ENCODE measurements at places on chromosomes 4 and X.

DNA sequence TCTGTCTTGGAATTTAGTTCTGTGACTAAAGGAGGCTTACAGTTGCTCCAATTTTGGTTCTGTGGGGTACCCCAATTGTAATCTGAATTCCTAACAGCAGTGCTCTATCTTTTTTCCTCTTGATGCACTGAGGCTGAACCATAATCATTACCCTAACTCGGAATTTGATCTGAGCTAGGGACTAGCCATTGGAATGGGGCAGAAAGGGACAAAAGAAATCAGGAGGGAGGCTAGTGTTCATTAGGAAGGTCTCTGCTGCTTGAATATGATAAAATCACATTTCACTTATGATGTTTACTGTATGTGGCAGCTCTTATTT lies 2.7 kb downstream of the KLF3 start:
- no peak for DNase-seq

GRCh38 chrX:134161162-134161561 lies 75.8 kb upstream of the CCDC160 start:
- DNase-seq: no peak

DNA sequence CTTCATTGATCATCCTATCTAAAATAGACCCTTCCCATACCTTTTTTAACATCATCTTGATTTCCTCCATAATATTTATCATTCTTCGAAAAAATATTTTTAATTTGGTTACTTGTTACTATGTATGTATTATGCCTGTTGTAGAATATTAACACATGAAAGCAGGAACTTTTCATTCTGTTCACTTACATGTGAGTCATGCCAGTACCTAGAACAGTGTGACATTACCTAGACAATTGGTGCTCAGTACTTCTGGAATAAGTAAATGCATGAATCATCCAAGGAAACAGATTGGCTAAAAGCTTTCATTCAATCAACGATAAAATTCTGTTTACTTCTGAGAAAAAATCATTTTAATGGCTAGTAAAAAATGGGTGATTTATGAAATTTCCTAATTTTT lies 76.4 kb downstream of the CXXC4 start:
- DNase-seq: no peak

DNA sequence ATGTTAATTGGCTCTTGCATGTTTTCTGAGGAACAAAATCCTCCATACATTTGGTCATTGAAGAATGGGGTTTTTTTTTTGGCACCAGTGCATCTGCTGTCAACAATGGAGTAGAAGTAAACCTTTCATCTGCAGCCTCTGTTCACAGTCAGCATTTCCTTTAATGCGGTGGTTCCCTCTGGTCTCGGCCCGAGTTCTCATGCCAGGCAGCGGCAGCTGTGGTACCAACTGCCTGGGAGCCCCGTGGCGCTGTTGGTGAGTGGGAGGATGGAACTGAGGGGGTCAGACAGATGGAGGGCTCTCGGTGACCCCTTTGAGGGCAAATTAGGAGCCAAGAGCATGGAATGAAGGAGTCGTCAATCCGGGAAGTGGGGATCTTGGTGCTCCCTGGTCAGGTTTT lies 114.7 kb downstream of the AFF1 start:
- DNase-seq: no peak

DNA sequence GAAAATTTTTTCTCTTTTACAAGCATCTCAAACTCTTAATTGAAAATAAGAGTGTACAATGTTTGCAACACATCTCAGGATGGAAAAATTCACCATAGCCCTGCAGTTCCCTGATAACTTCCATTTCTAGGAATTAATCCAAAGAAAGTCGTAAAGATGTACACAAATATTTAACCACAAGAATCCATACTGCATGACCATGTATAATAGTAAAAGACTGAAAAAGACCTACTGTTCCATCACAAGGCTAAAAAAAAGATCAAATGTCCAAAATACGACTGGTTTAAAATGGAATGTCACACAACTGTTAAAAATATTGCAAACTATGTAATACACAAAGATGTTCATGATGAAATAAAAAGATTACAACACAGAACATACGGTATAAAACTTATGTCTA lies 32.1 kb downstream of the HUWE1 start:
- DNase-seq: no peak

- DNase-seq: no peak
Observed at GRCh38 chrX:41412261-41413081, 34.7 kb upstream of the NYX start.

DNA sequence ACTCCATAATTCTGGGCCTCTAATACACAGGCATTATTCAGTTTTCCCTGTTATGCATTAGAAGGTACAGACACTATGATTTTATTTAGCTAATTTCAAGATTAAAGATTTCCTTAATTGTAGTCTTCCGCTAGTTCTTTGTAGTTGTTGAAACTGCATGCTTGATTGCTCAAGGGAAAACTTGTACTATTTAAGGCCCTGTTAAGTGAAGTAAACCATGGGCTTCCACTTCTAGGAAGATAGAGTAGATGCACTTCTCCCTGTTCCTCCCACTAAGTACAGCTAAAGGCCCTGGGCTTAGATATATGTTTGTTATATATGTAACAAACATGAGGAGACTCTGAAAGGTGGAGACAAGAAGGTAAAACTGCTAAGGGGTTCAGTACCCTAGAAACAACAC lies 215.8 kb upstream of the LEF1 start:
- DNase-seq: no peak

- no peak for DNase-seq
Observed at GRCh38 chrX:47097018-47097417, 18.8 kb downstream of the RGN start.

GRCh38 chr4:176376032-176376614 lies 56.4 kb downstream of the SPCS3 start:
- DNase-seq: no peak

DNA sequence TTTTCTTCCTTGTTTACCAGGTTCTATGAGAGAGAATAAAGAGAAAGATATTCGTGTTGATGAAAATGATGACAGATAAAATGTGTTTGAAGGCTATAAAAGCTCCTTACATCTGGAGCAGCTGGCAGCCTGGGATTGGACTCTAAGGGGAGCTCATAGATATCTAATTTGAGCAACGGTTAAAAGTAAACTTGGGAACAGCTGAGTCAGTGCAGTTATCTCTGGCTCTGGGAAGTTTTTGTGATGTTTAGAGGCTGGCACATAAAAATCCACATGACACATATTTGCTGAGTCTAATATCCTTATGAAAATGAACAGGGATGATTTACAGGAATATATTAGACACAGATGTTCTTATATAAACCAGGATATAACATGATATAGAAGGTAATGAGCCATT lies 331.8 kb upstream of the TENM3 start:
- no peak for DNase-seq

- DNase-seq: no peak
Observed at GRCh38 chr4:126784966-126785580, 847.7 kb upstream of the INTU start.

- no peak for DNase-seq
Observed at GRCh38 chrX:111585337-111585736, 73.9 kb downstream of the SERTM2 start.

DNA sequence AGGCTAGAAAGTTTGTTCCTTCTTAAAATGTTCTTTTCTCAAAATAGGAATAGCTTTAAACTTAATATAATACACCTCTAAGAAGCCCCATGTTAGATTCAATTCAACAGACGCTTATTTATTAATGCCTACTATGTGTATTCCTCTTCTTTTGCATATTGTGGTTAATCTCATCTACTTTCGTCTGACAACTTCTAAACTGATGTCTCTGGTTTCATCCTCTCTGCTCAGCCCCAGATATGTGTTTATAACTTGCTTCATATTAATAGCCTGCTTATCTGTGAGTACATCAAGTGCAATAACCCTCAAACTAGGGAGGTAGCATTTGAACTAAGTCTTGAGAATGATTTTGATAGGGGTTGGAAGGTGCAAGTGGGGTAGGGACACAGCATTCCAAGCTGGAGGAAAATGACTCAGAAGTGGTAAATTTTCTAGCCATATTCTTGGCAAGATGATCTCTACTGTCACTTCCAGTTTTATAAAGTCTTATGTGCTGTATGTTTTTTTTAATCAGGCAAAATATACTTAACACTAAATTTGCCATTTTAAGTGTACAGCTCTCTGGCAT lies 37.0 kb downstream of the STK26 start:
- DNase-seq: no peak

DNA sequence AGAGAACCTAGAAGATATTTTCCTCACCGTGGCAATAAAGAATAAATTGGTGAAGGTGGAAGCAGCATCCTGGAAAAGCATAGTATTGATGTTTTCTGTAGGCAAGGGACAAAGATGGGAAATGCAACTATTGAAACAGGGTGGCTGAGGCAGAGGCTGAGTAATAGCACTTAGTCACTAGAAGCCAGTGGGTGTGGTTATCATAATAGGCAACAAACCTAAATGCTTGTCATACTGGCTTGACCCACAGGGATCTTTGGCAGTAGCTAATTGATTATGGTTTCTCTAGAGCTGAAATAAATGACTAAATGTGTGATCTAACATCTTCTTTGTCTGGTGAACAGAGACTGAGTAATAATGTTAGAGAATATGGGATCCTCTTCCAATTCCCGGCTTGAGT lies 353.6 kb upstream of the RPS6KA3 start:
- DNase-seq: no peak

DNA sequence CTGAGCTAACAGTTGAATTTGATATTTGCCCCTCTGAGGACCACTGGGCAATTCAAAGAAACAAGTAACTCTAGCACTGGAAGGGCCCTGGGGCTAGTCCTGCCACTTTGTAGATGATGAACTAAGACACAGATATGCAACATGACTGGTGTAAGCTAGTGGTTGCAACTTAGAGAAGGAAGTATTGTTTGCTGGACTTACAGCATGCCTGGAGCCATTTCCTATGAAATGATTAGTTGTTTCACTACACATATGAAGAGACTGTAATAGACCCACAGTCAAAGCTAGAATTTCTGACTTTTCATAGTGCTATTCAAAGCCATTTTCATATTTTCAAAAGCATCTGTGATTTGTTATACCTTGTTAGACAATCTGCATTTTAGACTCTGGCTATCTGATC lies 96.2 kb downstream of the TSPAN7 start:
- no peak for DNase-seq

DNA sequence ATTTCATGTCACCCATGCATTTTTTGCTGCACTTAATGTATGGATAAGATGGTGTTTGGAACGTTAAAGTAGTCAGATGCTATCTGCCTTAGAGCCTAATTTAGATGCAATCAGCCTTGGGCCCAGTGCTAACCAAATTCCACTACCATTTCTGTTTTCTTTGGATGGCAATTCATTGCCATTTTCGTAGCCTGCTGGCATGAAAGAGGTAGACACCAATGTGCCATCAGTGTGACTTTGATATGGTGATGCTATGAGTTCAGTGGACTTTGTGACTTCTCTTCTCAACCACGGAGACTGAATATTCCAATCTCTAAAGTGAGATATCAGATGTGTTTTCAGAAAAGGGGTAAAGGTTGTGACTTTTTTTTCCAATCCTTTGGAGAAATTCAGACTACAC lies 1.5 kb downstream of the ETFDH start:
- no peak for DNase-seq

DNA sequence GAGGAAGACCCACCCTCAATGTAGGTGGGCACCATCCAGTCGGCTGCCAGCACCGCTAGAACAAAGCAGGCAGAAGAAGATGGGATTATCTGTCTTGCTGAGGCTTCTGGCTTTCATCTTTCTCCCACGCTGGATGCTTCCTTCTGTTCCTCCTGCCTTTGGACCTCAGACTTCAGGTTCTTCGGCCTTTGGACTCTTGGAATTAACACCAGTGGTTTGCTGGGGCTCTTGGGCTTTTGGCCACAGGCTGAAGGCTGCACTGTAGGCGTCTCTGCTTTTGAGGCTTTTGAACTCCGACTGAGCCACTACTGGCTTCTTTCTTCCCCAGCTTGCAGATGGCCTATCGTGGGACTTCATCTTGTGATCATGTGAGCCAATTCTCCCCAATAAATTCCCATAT lies 55.1 kb downstream of the PDLIM5 start:
- DNase-seq: no peak

DNA sequence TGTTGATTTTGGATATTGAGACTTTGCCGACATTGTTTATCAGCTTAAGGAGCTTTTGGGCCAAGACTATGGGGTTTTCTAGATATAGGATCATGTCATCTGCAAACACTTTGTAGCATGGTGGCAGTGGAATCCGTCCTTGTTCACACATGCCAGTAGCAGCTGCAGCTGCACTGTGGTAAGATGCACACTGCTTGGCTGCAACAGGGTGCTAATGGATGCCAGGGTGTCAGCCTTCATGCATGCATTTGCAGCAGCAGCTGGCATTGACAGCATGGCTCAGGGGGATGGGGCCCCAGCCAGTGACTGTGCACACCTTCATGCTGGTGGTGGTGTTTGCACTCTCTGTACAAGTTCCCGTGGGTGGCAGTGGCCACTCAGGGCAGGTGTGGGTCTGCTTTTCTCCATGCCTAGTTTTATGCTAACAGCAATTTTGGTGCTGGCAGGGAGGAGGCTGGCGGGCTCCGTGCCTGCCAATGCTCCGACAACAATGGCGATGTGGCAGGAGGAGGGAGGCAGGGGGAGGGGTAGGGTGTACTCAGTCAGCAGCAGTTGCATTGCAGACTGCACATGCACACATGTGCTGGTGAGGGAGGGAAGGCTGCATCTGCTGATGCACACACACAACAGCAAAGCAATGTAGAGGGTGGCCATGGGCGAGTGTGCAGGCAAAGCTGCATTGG lies 37.5 kb downstream of the BEX3 start:
- DNase-seq: no peak

DNA sequence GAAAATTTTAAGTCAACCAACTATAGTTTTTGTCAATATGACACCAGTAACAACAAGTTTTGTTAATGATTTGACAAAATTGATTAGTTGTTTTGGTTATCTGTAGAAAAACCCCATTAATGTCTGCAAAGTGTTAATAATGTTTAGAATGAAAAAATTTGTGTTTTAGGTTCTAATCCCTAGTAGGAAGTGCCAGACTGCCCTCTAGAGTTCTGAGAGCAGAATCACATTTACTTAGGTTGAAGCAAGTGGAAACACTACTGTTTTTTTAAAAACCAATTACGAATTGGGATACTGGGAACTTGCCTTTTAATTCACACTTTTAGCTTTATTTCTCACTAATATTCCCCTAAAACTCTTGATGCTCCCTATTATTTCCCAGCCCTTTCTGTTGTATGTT lies 101.1 kb upstream of the CYLC1 start:
- no peak for DNase-seq

DNA sequence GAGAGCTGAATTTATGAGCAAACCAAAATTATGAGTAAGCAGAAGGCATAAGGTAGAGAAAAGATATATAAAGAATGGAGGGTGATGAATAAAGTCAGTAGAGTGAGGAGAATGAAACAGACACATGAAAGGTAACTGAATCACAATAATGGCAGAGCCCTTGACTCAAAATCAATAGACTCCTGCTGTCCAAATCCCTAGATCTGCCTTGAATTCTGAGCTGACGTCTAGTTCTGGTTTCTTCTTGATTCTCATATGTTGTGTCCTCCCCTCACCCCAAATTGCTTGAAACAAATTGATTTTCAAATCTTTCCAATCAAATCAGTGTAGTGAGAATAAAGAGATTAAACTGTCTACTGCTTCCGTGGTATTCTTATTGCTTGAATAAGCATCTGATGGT lies 86.6 kb upstream of the IQCM start:
- no peak for DNase-seq

- no peak for DNase-seq
Observed at GRCh38 chrX:40278340-40279090, 180.8 kb upstream of the BCOR start.

- DNase-seq: peak; percentile 13
Observed at GRCh38 chr4:20251796-20252655, at the start of gene SLIT2. Gene SLIT2 (plus strand): TSS chr4:20251905. CDS start chr4:20253816, 1,911 bp downstream.
